ENCODE measurements at places on chromosomes 13 and 19. TPM values are rescaled to one million over a fixed set of nuclear protein-coding genes. Genes with fewer than 3 reads are reported as not detected.

SHISA7 gene
- total RNA-seq = 0.04 TPM

C13orf42 gene
- total RNA-seq = not detected

PEX11G gene
- 7.3 TPM for total RNA-seq

TSPAN16 gene
- total RNA-seq = not detected

SHD gene
- total RNA-seq = 4.8 TPM

CERS1 gene
- 9.4 TPM for total RNA-seq

IGLON5 gene
- total RNA-seq = 25.9 TPM

SERP2 gene
- 3.9 TPM for total RNA-seq

KLK7 gene
- 0.97 TPM for total RNA-seq

GRCh38 chr13:66506979-66507378, 723.2 kb downstream of the PCDH9 start:
- no peak for DNase-seq

- DNase-seq = no peak
Measured at GRCh38 chr13:21032656-21033055, 28.7 kb downstream of the LATS2 start.

DNA sequence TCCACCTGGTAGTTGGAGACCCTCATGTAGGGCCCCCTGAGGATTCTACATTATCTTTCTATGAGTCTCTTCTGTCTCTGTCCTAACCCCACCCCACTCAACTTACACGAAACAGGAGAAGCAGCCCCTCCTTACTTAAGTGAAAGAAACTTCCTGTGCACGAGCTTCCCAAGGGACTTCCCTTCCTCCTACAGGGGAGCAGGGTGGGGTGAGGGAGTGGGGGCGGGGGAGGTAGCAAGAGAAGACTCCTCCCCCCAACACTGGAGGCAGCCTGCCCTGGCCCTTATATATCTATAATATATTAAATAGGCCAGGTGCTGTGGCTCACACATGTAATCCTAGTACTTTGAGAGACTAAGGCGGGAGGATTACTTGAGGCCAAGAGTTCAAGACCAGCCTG, 5.5 kb upstream of the PDE4C start:
- DNase-seq = no peak

GRCh38 chr13:39688278-39688677, 32.8 kb downstream of the COG6 start:
- DNase-seq = no peak

DNA sequence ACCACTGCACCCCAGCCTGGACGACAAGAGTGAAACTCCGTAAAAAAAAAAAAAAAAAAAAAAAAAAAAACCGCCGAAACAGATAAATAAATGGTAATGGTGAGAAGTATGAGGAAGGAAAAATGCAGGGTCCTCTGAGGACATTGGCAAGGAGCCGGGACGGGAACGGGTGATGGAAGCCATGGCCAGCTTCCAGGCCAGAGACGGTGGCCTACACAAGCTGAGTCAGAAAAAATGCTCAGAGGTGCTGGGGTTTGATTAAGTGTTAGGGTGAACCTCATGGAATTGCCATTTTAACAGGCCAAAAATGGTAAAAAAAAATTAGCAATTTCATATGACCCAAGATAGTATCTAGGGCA, 866 bp upstream of the ZSWIM4 start:
- no peak for DNase-seq

- no peak for DNase-seq
Measured at GRCh38 chr13:84237143-84237542, 354.9 kb upstream of the SLITRK1 start.

DNA sequence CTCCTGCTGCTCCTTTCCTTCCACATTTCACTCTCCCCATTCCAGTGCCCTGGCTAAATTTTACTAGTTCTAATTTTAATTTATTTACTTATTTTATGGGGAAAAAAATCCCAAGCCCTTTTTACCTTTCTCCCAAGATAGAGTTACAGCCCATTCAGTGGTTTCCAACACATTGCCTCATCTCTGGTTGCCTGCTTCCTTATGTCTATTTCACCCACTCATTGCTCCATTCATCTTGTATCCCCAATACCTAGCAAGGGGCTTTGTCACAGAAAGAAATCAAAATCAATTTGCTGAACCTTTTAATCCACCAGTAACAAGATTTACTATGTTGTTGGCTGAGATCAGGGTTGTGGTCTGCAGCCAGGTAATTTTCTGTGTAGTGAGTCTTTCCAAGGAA, 55.9 kb downstream of the LHFPL6 start:
- DNase-seq = no peak

DNA sequence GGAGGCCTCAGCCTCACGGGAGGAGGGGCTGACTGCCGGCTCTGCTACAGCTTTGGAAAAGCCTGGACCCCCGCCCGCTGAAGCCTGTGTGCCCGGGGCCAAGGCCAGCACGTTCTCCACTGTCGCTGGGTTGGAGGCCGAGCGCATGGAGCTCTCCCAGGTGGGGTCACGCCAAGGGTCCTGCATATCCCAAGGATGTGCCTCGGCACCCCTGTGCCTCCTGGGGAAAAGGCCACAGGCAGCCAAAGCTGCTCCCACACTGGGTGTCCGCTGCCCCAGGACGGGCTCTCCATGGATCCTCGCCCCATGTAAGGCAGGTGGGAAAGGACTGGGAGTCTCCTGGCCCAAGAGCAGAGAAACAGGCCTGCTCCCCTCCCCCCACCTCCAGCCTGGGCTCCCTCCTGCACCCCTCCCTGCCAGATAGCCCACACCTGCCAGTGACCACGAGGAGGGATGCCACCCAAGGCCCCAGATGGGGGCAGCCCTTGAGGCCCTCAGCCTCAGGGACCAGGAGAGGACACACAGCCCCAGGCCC, 64.0 kb downstream of the MLLT1 start:
- DNase-seq = no peak

DNA sequence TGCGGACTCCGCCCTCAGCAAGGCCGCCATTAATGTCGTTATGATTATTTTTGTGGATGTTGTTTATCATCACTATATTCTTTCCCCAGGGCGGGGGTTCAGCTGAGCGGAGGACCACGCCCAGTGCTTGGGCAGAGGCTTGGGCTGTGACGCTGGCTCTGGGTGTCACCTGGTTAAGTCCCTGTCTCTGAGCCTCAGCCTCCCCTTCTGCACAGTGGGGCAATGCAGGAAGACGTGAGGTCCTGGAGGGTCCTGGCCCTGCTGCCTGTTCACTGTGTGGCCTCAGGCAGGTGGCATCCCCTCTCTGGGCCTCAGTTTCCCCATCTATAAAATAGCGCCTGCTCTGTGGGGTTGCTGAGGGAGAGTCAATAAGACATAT, 32.5 kb downstream of the NFIC start:
- DNase-seq = no peak

GRCh38 chr13:43295825-43296564, 272.6 kb downstream of the DNAJC15 start:
- DNase-seq = no peak

- DNase-seq = no peak
Measured at GRCh38 chr19:8371011-8371804, 7.3 kb downstream of the ANGPTL4 start.

GRCh38 chr19:58578012-58578925, 5.1 kb upstream of the MZF1 start:
- no peak for DNase-seq

- no peak for DNase-seq
Measured at GRCh38 chr19:31054430-31054829, 294.8 kb downstream of the TSHZ3 start.

GRCh38 chr19:3274942-3275582, 50.6 kb downstream of the CELF5 start:
- no peak for DNase-seq

GRCh38 chr13:91405240-91405639, 6.8 kb downstream of the GPC5 start:
- no peak for DNase-seq

DNA sequence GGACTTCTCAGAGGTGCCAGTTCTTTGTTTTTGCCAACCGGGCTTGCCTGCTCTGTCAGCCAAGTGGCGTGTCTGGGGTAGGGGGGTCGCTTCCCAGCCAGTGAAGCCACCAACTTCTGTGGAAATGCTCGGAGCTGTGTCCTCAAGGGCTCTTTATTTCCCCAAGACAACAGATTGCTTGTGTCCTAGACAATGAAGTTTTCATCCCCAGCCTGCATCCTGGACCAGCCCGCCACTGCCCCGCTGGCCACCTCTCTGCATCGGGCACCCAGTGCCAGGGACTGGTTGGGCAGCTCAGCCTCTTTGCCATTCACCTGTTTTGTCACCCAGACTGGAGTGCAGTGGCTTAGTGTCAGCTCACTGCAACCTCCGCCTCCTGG, 3.7 kb downstream of the RAB11B start:
- no peak for DNase-seq

DNA sequence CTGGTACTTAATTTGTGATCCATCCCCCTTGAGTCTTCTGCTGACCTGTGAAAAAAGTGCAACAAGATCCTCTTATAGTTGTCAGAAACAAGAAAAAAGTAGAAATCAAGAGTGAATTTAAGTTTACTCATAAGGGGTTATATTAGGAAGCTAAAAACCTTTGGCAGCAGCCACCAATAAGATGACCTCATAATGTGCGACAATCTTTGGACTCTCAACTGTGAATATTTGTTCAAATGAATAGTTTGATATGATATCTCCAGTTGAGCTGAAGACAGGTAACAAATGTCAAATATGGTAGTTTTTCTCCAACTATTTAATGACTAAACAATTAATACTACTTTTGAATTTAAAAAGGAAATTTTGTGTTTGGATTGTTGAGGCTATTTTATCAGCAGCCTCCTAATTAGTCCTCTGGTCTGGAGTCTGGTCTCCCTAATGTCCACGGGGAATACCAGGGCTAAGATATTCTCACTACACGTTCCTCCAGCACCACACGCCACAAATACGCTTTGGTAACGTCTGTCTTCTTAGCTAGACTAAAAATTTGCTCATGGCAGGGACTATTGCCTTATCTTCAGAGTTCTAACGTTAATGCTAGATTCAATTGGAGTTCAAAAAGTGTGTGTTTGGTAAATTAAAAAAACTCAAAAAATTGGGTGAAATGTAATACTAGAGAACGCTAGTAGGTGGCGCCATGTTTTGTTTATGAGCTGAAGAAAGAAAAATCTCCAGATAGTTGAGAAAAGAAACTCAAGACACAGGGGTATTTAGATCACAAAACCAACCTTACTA, 51.0 kb upstream of the PDX1 start:
- no peak for DNase-seq

DNA sequence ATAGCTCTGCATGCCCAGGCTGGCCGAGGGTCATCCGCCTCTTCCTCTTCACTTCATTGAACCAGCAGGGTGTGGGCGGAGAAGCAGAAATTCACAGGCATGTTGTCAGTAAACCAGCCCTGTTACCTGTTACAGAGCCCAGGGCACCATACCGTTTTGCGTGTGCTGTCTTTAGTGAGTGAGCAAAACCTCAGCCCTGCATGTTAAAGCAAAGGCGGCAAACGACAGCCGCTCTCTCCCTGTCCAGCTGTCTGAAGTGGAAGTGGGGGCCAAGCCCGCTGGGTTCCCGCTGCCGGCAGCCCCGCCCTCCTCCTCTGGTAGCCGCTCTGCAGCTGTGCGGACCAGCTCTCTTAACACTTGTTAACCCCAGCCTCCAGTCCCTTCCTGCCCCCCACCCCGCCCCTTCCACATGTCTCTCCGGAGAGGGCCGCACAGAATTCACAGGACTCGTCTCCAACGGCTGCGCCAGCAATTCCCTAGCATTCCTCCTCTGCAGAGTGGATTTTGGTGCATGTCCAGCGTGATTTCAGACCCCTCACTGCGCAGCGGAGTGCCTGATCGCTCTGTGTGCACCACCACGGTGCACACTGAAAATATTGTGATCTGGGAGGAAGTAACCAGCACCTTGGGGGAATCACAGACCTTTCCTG, 12.7 kb downstream of the KLHL26 start:
- no peak for DNase-seq

Measured in mesothelial cell of epicardium (in vitro differentiated cells).